Myocyte (in vitro differentiated cells): ENCODE measurements at places on chromosomes 12 and 14. TPM values are rescaled to one million over a fixed set of nuclear protein-coding genes. Genes with fewer than 3 reads are reported as not detected.
A peak's percentile ranks its signal among the peaks of the same experiment; 100 is the strongest.

Gene FBXO21
- 38.4 and 67.4 TPM in 2 replicates for total RNA-seq

Gene KRT86
- total RNA-seq: 5.2 and 20.9 TPM in 2 replicates

Gene TEX52
- total RNA-seq: not detected in 2 replicates

Gene VAMP1
- total RNA-seq: 19.2 and 23.7 TPM in 2 replicates

Gene COPS7A
- total RNA-seq: 118 and 125 TPM in 2 replicates

DNA sequence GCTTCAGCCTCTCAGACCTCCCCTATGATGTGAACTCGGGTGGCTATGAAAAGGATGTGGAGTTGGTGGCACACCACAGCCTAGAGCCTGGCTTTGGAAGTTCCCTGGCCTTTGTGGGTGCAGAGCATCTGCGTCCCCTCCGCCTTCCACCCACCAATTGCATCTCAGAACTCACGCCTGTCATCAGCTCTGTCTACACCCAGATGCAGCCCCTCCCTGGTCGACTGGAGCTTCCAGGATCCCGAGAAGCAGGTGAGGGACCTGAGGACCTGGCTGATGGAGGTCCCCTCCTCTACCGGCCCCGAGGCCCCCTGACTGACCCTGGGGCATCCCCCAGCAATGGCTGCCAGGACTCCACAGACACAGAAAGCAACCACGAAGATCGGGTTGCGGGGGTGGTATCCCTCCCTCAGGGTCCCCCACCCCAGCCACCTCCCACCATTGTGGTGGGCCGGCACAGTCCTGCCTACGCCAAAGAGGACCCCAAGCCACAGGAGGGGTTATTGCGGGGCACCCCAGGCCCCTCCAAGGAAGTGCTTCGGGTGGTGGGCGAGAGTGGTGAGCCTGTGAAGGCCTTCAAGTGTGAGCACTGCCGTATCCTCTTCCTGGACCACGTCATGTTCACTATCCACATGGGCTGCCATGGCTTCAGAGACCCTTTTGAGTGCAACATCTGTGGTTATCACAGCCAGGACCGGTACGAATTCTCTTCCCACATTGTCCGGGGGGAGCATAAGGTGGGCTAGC lies 7.0 kb upstream of the RPS26 start:
- no peak for DNase-seq

DNA sequence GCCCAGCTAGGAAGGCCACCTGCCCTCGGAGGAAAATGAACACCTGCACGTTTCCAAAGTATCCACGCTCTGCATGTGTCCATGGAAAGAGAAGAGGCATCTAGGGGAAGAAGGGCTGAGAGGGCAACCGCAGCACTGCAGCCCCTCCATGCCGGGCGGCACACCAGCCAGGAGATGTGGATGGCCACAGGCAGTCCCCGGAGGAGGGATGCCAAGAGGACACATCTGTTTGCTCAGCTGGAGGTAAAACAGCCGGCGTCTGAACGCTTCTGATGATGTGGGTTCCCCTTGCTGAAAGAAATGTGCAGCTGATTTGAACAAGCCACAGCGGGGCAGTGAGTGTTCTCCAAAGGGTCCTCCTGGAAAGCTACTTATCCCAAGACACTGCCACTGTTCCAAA lies 34.0 kb downstream of the CHGA start:
- DNase-seq: no peak

GRCh38 chr12:126069549-126070165 lies 1004.4 kb downstream of the AACS start:
- peak; percentile 47 for DNase-seq

- DNase-seq: no peak
Observed at GRCh38 chr12:6226002-6226678, 25.9 kb downstream of the CD9 start.

GRCh38 chr12:15049461-15050153 lies 76.8 kb downstream of the PDE6H start:
- DNase-seq: no peak

- DNase-seq: no peak
Observed at GRCh38 chr14:101247842-101248725, 313.2 kb upstream of the DIO3 start.

GRCh38 chr14:49427117-49427516 lies 159.1 kb downstream of the RPS29 start:
- DNase-seq: peak; percentile 6

- no peak for DNase-seq
Observed at GRCh38 chr12:128316973-128317526, 50.1 kb downstream of the TMEM132C start.

GRCh38 chr14:58637391-58638230 lies at the start of gene DACT1:
TSS of gene DACT1 (plus strand) at chr14:58637962. CDS start at chr14:58638203, 241 bp downstream.
- peak; percentile 81 for DNase-seq

GRCh38 chr14:66105815-66106214 lies 380.4 kb upstream of the CCDC196 start:
- DNase-seq: no peak

GRCh38 chr14:49008363-49008762 lies 577.8 kb downstream of the RPS29 start:
- DNase-seq: no peak

GRCh38 chr12:1852076-1852475 lies 31.7 kb downstream of the LRTM2 start:
- DNase-seq: no peak
